NCI-H187 (cell line): ENCODE measurements at places on chromosomes 6 and 20.

- DNase-seq = no peak
Measured at GRCh38 chr20:48708630-48709029, 119.2 kb downstream of the PREX1 start.

GRCh38 chr6:137711972-137712371, 155.1 kb upstream of the TNFAIP3 start:
- no peak for DNase-seq

GRCh38 chr6:126266664-126267063, 73.3 kb upstream of the CENPW start:
- DNase-seq = no peak

GRCh38 chr6:149988550-149989346, 25.0 kb downstream of the ULBP1 start:
- DNase-seq = no peak

GRCh38 chr6:20707870-20708269, 173.6 kb downstream of the CDKAL1 start:
- DNase-seq = no peak

- DNase-seq = no peak
Measured at GRCh38 chr6:13700232-13700631, 11.4 kb downstream of the RANBP9 start.

- DNase-seq = no peak
Measured at GRCh38 chr20:46550461-46550860, at the start of gene OCSTAMP. Gene OCSTAMP, minus strand, starts transcription at chr20:46550654. Its CDS starts 94 bp downstream, at chr20:46550560.
